NCI-H2081 treated with DMSO at 0.1 percent for 48 hours (cell line): ENCODE measurements at places on chromosomes 2 and 18.

DNA sequence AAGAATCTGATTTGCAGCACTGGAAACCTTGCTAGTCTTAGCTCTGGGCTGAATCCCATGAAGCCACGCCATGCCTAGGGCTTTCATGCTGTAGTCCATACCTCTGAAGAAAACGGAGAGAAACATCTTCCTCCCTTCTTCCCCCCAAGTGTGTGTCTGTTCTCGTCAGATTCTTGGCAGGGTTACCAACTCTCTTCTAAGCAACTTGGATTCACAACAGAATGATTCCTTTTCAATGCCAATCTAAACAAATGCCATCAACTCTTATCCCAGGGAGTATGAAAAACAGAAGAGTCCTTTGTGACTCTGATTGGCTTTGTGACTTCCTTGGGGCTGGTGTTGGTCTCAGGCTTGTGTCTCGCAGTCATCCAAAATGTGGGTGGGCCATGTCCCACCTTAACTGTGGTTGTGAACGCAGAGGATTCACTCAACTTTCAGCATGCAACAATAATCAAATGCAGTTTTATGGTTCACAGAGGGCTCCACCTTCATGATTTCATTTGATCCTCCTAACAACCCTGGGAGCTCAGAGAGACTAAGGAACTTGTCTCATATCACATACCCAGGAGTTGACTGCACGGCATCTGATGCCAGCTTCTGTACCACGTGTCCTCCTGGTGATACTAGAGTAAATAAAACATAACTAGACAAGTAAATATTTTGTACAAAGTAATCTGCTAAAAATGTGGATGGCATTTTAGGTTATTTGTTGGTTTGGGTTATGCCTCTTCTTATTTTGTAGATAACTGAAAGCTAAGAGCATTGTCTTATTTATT, 186.0 kb upstream of the TNP1 start:
- no peak for DNase-seq

DNA sequence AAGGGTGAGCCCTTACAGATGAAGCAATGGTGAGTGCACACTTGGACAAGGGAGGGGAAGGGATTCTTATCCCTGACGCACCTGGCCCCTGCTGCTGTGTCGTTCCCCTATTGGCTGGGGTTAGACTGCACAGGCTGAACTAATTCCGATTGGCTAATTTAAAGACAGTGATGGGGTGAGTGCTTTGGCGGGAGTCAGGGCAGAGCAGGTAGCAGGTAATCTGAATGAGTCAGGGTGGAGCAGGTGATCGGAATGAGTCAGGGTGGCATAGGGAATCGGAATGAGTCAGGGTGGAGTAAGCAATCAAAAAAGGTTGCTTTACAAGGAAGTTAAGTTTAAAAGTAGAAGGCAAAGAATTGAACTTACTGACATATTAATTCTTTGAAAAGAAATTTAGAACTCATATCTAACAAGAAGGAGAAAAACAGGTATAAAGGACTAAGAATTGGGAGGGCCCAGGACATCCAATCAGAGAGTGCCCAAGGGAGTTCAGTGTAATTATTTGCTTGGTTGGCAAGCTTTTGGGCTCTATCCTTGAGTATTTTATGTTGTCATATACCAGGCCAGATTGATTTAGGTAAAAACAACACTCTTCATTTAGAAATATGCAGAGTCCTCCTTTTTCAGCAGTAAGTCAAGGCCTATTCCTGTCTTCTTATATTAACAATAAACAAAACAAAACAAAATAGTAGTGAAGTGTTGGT, 52.3 kb upstream of the RALBP1 start:
- no peak for DNase-seq

- DNase-seq = no peak
These were observed 544 bp downstream of the EVA1A start for GRCh38 chr2:75560022-75560767.

- DNase-seq = no peak
These were observed 497.4 kb upstream of the MEIS1 start for GRCh38 chr2:65937379-65938160.

GRCh38 chr2:239647052-239647819, 246.4 kb upstream of the HDAC4 start:
- DNase-seq = no peak

DNA sequence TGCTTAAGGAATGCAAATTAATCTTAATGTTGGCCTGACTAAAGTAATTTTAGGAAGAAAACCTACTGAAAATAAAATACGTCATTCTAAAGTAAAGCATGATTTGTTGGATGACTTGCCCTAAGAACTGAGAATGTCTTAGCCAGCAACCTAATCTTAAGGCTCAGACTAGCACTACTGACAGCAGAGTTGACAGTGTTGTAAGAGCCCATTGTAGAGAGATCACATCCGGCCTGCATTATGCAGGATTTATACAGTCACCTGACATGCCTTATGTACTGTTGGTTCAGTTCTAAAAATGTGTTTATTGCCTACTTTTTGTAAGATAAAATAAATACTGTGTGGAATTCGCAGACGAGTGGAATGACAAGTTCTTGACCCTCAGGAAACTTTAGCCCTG, 82.3 kb downstream of the TMEM185B start:
- no peak for DNase-seq

- DNase-seq = no peak
These were observed 83.3 kb downstream of the CACNB4 start for GRCh38 chr2:152015552-152015951.

GRCh38 chr18:13447621-13448334, 229.2 kb downstream of the LDLRAD4 start:
- DNase-seq = no peak

GRCh38 chr2:120476141-120476540, 130.2 kb downstream of the INHBB start:
- no peak for DNase-seq

- DNase-seq = no peak
These were observed 38.7 kb upstream of the HAAO start for GRCh38 chr2:42830922-42831574.

GRCh38 chr2:209189893-209190292, 234.0 kb upstream of the MAP2 start:
- DNase-seq = no peak

DNA sequence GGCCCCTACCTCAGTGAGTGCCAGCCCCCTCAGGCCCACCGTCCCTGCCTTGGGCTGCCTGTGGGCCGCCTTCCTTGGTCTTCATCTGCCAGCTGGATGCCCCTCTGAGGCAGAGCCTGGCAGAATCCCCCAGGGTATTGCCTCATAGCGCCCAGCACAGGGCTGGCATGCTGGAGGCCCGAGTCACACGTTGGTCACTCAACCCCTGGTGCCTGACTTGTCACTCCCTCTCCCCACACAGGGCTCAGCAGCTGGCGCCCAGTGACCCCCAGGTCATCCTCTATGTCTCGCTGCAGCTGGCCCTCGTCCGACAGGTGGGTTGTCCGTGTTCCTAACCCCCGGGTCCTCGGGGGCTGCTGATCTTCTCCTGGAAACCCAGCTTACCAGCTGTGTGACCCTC, 108.4 kb upstream of the MCFD2 start:
- no peak for DNase-seq

GRCh38 chr18:3458952-3459853, 9.2 kb downstream of the TGIF1 start:
- DNase-seq = no peak
